Hypothalamus (tissue), 51 donors: ENCODE measurements at places on chromosomes 11 and 22.

DNA sequence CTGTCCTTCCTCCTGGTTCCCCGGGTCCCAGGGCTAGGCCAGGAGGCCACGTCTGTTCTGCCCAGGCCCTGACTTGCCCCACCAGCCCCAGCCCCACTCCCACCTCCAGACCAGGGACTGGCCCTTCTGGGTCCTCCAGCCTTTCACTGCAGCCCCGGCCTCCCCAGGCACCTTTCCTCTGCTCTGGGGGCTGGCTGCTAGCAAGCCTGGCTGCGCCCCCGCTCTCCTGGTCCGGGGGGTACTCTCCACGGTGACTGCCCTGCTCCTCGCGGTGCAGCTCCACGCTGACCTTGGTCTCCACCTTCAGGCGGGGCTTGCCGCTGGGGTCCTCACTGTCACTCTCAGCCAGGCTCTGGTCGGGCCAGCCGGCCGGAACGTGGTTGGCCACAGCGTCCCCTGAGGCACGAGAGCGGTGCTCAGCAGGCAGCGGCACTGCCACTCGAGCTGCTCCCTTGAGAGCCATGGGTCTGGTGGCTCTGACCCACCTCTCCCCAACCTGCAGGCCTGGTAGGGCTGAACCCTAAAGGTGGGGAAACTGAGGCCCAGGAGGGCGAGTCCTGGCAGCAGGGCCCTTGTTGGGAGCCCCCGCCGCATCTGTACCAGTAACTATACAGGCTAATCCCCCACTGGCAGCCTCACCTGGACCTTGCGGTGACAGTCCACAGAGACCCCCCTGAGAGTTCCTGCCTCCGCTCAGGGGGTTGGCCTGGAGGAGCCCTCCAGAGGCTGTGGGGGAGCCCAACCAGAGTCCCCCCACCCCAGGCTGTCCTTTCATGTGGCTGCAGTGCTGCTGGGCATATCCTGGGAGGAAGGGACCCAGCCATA is 29.0 kb downstream of the TRMU start:
- no peak for DNase-seq

DNA sequence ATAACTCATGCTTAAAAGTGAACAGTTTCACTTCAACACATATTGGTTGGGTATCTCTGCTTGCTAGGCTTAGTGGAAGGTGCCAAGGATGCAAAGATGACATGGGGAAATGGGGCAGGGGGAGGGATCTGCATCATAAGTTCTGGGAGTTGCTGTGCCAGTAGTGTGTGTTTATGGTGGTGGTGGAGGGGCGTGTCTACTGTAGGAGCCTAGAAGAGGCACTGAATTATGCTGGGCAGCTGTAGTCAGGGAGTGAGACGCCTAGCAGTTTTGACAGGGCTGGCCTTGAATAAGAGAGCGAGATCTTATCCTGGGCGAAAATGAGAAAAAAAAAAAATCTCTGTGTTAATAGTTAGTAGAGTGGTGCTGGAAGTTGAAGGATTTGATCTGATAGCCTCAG is 3.0 kb downstream of the ELMOD1 start:
- no peak for DNase-seq

- no peak for DNase-seq
Observed at GRCh38 chr11:76885390-76886097, 24.8 kb downstream of the ACER3 start.

- DNase-seq, result no peak
Observed at GRCh38 chr11:119691020-119691666, 37.9 kb downstream of the NECTIN1 start.

DNA sequence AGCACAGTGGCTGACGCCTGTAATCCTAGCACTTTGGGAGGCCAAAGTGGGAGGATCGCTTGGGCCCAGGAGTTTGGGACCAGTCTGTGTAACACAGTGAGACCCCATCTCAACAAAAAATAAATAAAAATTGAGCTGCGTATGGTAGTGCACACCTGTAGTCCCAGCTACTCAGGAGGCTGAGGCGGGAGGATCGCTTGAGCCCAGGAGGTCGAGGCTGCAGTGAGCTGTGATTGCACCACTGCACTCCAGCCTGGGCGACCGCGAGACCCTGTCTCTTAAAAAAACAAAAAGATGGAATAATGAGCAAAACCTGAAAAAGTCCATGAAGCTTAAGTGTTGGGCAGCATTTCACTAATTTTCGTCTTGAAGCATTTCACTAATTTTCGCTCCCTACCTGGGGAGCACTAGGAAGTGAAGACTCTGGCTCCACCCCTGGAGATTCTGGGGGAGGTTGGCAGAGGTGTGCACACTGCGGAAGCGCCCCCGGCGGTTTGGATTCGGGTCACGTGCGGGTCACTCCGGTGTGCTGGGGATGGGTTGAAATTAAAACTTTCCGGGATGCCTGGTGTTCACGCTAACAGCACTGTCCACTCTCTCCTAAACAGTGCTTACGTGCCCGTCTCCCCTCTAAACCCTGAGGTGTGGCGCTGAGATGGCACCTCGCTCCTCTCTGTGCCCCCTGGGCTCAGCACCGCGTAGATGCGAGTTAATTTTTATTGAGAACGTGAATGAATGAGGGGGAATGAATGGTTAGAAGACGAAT is 906 bp upstream of the NAA40 start:
- no peak for DNase-seq

GRCh38 chr11:134086376-134086775 is 17.5 kb downstream of the JAM3 start:
- DNase-seq, result no peak

DNA sequence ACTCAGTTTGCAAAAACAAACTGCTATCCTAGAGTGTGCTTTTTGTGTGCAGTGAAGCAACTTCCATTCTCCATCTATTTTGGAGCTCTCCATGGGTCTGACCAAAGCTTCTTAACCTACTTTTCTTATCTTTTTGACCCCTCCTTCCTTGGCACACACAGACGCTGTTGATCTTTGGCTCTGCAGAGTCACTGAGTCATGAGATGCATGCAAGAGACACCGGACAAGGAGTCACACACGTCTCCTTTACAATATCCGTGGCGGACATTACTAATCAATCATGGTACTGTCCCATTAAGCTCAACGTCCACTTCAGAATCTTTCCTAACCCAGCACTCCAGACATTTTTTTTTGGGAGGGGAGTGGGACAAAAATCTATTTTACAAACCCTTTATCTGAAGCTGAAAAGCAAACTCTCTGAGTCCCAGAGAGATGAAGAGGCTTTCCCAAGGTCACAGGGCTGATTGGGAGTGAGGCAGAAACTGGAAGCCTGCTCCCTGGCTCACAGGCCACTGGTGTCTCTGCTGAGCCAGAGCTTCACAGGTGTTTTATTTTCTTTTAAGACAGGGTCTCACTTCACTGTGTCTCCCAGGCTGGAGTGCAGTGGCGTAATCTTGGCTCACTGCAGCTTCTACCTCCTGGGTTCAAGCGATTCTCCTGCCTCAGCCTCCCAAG is 165.8 kb upstream of the SYT13 start:
- DNase-seq, result no peak

DNA sequence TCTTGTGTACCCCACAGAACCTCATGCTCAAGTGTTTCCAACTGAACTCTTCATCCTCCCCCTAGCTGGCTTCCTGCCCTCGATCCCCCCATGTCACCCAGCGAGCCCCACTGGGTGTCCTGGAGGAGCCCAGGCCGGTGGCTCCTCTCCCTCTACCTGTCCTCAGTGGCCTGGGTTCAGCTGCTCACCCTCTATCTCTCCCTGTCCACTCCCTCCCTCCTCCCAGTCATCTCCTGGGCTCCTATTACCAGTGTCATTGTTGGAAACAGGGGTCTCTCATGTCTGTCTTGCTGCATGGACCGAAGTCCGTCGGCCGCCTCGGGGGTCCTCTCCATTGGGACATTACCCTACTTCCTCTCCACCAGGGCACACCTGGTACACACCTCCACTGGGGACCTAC is 12.9 kb upstream of the MPPED1 start:
- DNase-seq, result no peak

- no peak for DNase-seq
Observed at GRCh38 chr11:116515664-116516184, 257.1 kb downstream of the BUD13 start.

DNA sequence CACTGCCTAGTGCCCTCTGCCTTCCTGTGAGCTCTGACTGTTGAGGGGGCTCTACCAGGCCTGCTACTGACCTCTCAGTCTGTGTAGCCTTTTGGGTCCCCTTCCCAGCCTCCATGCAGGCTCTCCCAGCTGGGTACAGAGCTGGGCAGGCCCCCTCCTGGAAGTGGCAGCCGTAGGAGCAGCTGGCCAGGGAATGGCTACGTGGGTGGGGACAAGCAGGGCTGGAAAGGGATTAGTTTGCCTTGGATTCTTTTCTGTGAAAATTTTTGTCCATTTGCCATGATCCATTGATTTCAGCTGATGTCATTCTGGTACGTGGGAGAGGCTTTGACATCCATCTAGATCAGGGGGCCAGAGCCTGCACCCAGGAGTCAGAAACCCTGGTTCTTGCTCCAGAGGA is 23.9 kb upstream of the NECTIN1 start:
- DNase-seq, result no peak

DNA sequence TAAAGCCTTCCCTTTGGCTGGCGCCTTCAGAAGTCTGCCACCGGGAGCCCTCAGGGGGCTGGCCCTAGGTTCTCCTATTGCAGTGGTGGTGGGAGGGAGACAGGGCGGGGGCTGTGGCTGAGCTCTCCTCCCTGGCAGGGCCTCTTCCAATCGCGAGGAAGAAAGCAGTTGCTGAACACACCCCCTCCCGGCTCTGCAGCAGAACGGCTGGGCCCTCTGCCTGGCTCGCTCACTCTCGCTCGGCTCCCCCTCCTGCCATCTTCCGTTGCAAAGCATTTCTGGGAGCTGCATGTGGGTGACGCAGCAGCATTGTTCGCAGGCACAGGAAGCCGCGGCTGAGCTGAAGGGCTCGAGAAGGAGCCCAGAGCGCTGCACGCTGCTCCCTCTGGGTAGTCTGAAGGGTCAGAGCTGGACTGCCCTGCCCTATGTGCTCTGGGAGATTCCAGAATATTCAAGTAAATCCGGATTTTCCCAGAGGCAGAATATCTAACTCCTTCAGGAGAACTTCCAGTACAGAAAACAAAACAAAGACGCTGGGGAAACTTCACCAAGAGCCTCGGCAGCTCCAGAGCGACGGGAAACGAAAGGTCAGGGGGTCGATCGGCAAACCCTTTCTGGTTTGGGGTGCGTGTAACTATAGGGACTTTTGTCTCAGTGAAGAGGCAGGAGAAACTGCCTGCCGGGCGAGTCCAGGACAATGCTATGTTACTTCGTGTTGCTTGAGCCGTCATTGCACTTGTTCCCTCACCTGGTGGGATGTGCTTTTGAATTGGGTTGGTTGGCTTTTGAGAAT is 26.3 kb upstream of the GRK2 start:
- DNase-seq, result peak; percentile 92

DNA sequence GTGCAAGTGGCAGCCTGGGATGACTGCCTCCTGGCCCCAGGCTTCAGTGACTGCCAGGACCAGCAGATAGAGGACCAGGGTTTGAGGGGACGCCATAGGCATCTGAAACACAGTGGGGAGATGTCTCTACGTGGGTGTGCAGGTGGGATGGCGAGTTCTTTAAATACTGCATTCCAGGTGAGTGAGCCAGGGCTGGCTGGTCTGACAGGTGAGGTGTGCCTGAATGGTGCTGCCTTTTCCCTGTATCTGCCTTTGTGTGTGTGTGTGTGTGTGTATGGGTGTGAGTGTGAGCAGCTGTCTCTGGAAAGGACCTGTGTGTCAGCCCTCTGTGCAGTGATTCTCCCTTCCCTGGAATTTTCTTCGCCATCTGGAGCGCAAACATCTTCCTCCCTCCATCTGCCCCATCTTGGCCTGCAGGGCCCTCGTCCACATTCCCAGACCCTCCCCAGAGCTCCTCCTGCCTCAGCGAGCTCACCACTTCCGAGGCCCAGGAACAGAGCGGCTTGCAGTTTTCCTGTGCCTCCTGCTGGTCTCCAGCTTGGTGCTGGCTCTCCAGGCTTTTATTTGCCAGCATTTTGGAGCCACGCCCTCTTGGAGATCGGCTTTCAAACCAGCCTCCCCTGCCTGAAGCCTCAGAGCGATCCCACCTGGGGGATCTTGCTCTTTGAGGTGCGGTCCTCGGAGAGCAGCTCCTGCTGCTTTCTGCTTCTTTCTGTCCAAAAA is at the start of gene GPHA2:
TSS of gene GPHA2 (minus strand) at position 535 of the 723 bp plus-strand sequence. CDS start at position 102, 433 bp downstream.
- DNase-seq, result no peak
